ENCODE measurements at places on chromosomes 1 and 21. TPM values are rescaled to one million over a fixed set of nuclear protein-coding genes. Genes with fewer than 3 reads are reported as not detected.
A peak's percentile ranks its signal among the peaks of the same experiment; 100 is the strongest.

- no peak for DNase-seq
- H3K27me3 ChIP-seq, result no peaks in the 10 kb centered on the region
- H3K4me3 ChIP-seq, result no peak overlapping the region
- peaks cover 6% of the 10 kb centered on the region for H3K36me3 ChIP-seq
- no peak overlapping the region for H3K27ac ChIP-seq
Measured at GRCh38 chr1:33380811-33381210, 50.1 kb downstream of the PHC2 start.

DNA sequence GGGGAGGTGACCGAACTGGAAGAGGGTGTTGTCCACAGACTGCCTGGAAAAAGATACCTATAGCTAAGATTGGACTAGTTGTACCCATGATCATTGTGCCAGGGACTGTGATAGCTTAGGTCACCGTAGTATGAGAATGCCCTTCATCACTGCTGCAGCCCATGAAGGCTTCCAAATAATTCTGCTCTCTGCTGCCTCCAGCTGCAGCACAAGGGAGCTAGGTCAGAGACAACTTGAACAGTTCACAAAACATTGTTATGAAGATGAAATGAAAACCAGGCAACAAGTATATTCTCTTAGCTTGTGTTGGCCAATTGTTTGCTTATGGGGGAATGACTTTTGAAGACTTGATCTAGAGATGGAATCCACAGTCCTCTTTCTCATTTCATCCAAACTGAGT lies 246.7 kb downstream of the MRPL39 start:
- H3K36me3 ChIP-seq, result peaks cover 17% of the 10 kb centered on the region
- DNase-seq, result peak; percentile 19
- H3K4me3 ChIP-seq, result no peak overlapping the region

Gene PCSK9
- total RNA-seq, result not detected

Gene CAMSAP2
- 29.6 TPM for total RNA-seq

GRCh38 chr1:108141621-108142020 lies 58.5 kb downstream of the SLC25A24 start:
- peak; percentile 25 for DNase-seq
- H3K27ac ChIP-seq, result peak overlapping the region; percentile 71
- H3K4me1 ChIP-seq, result peaks cover 37% of the 10 kb centered on the region
- peaks cover 74% of the 10 kb centered on the region for H3K36me3 ChIP-seq
- no peaks in the 10 kb centered on the region for H3K27me3 ChIP-seq
- H3K4me3 ChIP-seq, result peak overlapping the region; percentile 26

Gene ERICH3
- not detected for total RNA-seq

DNA sequence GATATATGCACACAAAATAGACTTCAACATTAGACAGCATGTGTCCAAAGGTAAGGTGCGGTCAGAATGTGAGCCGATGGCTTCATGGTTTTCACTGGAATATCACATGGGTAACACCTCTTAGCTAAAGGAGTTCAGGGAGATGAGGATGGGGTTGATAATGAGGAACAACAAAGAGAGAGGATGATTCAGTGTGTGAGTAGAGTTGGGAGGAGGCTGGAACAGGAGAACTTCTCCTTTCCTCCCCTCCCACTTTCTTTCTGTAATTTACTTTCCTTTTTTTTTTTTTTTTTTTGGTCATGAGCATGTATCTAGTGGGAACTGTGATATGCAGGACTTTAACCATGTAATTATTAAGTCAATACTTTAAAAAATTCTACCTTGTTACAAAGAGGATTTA lies 99.4 kb downstream of the FASLG start:
- no peak overlapping the region for H3K27ac ChIP-seq
- no peak for DNase-seq
- H3K36me3 ChIP-seq, result no peaks in the 10 kb centered on the region
- H3K4me1 ChIP-seq, result peaks cover 21% of the 10 kb centered on the region
- peaks cover 3% of the 10 kb centered on the region for H3K27me3 ChIP-seq

- peaks cover 25% of the 10 kb centered on the region for H3K4me1 ChIP-seq
- no peak overlapping the region for H3K27ac ChIP-seq
- no peak for DNase-seq
- H3K27me3 ChIP-seq, result peaks cover 11% of the 10 kb centered on the region
- H3K36me3 ChIP-seq, result no peaks in the 10 kb centered on the region
Measured at GRCh38 chr1:171258943-171259342, 10.6 kb downstream of the FMO1 start.

Gene SLC22A15
- total RNA-seq, result 4.3 TPM

DNA sequence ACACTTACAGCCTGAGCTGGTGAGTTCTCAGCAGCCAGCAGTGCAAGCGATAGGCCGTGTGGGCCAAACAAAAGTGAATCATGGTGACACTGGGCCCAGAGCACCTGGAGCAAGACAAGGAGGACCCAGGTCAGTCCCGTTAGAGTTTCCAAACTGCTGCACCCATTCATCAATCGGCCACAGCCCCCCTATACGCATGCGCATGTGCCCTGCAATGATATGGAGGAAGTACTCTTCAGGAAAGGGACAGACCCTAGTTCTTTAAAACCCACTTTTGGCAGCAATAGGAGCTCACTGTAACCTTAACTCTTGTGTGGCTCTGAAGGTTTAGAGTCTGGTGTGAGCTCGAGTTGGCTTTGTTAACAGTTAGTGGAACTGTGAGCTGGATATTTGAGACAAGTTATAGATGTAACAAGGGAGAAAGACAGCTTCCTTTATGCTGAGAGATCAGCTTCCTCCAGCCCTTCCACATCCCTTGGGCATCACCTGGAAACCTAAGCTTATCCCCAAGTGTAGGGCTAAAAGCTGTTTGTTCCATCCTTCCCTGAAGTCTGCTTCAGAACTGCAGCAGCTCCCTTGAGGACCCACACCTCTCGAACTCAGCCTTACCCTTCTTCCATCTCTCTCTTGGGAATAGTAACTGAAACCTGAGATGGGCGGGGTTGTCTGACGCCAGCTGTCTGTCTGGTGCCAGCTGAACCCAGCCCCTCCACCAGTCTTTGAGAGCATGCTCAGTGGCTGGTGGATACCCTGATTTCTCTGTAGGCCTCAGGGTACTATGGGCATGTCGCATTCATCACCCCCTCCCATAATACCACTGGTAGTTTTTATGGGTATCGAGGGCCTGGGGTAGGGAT lies 17.7 kb downstream of the NMNAT1 start:
- H3K36me3 ChIP-seq, result no peaks in the 10 kb centered on the region
- H3K27me3 ChIP-seq, result no peaks in the 10 kb centered on the region
- H3K4me3 ChIP-seq, result no peak overlapping the region
- no peak for DNase-seq

GRCh38 chr1:118039170-118039569 lies 109.6 kb downstream of the WDR3 start:
- 0 out of 2 replicates have a peak, but pooled peaks cover 10% of the 10 kb centered on the region for H3K4me1 ChIP-seq
- no peak overlapping the region for H3K4me3 ChIP-seq
- H3K27ac ChIP-seq, result no peak overlapping the region

DNA sequence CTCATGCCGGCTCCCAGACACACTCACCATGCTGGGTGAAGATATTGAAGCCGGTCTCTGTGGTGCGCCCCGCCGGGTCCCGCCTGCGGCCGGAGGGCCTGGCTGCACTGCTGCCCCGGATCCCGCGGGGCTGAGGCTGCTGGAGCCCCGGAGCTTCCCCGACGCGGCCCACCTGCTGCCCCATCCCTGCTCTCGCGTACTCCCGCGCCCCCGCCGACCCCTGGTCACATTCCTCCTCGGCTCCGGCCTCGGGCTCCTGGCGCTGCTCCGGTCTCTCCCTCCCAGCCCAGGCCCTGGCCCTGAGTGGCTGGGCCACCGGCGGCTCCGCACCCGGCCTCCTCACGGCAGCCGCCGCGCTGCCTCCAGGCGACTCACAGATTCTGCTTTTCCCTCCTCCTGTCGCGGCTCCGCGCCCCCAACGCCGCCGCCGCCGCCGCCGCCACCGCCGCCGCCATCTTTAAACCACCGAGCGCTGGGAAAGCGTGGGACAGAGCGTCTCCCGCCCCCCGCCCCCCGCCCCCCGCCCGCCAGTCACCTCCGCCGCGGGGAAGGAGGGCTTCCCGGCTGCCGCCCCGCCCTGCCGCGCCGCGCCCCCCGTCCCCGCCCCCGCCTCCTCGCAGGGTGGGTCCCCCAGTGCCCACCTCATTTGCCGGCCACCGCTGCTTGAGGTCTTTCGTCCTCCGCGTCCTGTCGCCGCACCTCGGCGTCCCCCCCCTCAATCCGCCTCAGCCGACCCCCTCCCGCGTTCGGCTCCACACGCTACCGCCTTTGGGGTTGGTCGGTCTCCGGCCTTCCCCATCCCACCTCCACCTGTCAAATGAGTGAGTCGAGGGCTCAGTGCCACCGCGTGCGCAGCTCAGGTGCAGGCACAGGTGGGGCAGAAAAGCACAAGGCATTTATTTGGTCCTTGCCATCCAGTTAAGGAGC lies at the start of gene ABL2:
Gene ABL2, minus strand, starts transcription at position 464 of the 927 bp plus-strand sequence. Its CDS starts 280 bp downstream, at position 184.
- peak; percentile 5 for DNase-seq
- H3K27ac ChIP-seq, result peak within 1 kb of the TSS; percentile 89
- H3K27me3 ChIP-seq, result no peaks in the 10 kb centered on the region
- H3K4me3 ChIP-seq, result peak within 1 kb of the TSS; percentile 94
